Right cardiac atrium (tissue), 5 donors: ENCODE measurements at places on chromosomes 6 and 20. TPM values are rescaled to one million over a fixed set of nuclear protein-coding genes. Genes with fewer than 3 reads are reported as not detected.

C20orf141 gene
- not detected for total RNA-seq

MYLK2 gene
- total RNA-seq, result 0.99 TPM

WFDC13 gene
- not detected for total RNA-seq

GHRH gene
- total RNA-seq, result 11.3 TPM

DUSP22 gene
- total RNA-seq, result 61.0 TPM

CNKSR3 gene
- 18.8 TPM for total RNA-seq

CCN6 gene
- total RNA-seq, result not detected

GPSM3 gene
- total RNA-seq, result 9.5 TPM

ANGPT4 gene
- not detected for total RNA-seq

HBS1L gene
- total RNA-seq, result 71.3 TPM

DNAH8 gene
- not detected for total RNA-seq

PRSS16 gene
- total RNA-seq, result 0.85 TPM

MATN4 gene
- total RNA-seq, result 0.20 TPM

TMEM151B gene
- not detected for total RNA-seq

ARMH2 gene
- not detected for total RNA-seq

CDSN gene
- total RNA-seq, result 0.17 TPM

ELOVL2 gene
- total RNA-seq, result 1.3 TPM

FAM83C gene
- not detected for total RNA-seq

MYB gene
- 0.12 TPM for total RNA-seq

DDO gene
- total RNA-seq, result 9.2 TPM

MLN gene
- total RNA-seq, result not detected

SFT2D1 gene
- total RNA-seq, result 23.6 TPM

ELOVL4 gene
- 0.54 TPM for total RNA-seq
